Suprapubic skin (tissue), 4 donors: ENCODE measurements at places on chromosomes 1 and 21.

- no peak for DNase-seq
Observed at GRCh38 chr21:42223826-42224575, 5.1 kb downstream of the ABCG1 start.

DNA sequence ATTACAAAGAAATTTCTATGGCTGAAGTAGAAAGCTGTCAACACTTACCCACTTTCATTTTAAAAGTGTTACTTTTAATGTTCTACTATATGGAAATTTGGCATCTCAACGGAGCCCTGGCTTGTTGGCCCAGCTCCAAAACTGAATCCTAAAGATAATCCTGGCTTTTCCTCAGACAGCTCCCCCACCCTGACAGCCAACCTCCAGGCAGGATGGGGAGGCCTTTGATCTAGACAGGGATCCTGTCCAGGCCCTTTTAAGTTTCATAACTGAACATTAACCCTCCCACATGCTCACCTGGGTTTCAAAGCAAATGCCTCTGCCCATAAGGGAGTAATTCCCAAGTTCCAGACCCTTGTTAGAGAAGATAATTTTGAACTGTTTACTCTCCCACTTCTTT lies 99.3 kb upstream of the RALGPS2 start:
- DNase-seq = no peak

GRCh38 chr1:15153184-15153841 lies at the start of gene TMEM51:
Gene TMEM51 (plus strand): TSS chr1:15153747. CDS start chr1:15215088, 61,341 bp downstream.
- no peak for DNase-seq

- DNase-seq = peak; percentile 40
Observed at GRCh38 chr1:29960876-29961275, 724.6 kb downstream of the PTPRU start.

DNA sequence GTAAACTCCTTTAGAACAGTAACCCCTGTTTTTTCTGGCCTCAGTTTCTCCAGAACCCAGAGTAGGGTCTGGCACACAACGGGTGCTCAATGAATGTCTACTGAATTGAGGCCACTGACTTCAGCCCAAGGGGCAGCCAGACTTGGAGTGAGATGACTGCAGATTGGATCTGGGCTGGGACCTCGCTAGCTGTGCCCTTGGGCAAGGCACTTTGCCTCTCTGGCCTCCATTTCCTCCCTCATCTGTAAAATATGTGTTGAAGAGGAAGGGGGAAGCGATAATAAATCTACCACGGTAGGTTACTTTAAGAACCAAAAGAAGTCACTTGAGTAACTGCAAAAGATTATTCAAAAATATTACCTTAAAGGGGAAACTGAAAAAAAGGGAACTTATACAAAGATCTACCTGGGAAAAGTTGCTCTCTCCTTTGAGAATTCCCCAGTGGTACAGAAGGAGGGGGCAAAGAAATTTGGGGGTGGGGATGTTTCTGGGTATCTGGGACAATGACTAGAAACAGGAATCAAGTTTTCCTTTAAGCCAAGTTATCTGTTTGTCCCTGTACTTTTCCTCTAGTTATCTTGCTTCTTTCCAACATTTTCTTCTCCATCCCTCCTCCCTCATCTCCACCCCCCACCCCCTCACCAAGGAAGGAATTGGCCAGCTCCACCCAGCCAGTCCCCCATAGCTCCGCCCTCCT lies 394 bp upstream of the GRHL3 start:
- no peak for DNase-seq

GRCh38 chr1:181777812-181778211 lies 283.7 kb downstream of the ZNF648 start:
- no peak for DNase-seq

DNA sequence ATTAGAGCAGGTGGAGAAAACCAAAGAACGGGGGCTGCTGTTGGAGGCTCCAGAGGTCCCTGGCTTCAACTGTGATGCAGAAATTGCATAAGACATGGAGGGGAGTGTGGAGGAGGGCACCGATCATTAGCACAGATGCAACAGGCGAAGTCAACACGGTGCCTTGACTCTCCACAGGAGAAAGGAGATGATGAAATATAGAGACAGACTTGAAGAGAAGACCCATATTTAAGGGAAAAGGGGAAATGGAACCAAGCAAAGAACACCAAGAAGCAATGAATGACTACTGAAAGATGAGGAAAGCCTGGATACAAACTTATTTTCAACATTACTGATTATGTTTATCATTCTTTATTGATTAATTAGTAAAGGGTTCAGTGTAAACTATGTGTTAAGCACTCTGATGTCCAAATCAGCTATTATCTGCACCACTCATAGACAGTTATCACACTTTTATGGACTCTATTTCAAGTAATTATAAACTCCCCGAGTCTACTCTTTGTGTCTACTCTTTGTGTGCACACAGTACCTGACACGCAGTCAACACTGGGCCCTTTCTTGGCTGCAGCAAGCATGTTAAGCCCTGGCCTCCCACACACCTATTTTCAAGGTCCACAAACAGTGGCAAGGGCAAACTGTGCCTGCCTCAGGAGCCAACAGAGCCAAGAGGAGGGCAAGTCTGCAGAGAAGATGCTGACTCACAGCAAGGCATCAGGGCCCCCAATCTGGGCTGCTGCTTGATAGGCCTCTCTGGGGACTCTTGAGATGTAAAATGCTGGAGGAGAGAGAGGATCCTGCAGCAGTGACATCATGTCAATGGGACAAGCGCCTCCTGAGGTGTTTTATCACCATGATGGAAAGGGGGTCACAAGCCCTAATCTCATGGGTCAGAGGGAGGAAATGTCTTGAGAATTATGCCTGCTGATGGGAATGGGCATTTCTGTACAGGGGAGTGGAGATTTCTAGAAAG lies 17.6 kb downstream of the PCNX2 start:
- no peak for DNase-seq

DNA sequence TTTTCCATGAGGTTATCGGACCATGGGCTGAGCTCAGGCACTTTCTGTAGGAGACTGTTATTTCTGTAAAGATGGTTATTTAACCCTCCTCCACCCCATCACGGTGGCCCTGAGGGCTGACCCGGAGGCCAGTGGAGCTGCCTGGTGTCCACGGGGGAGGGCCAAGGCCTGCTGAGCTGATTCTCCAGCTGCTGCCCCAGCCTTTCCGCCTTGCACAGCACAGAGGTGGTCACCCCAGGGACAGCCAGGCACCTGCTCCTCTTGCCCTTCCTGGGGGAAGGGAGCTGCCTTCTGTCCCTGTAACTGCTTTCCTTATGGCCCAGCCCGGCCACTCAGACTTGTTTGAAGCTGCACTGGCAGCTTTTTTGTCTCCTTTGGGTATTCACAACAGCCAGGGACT lies 2.6 kb upstream of the CCDC28B start:
- no peak for DNase-seq

- DNase-seq = no peak
Observed at GRCh38 chr1:91707114-91707889, 178.6 kb downstream of the TGFBR3 start.

- no peak for DNase-seq
Observed at GRCh38 chr1:208909011-208909984, 665.1 kb upstream of the PLXNA2 start.

- no peak for DNase-seq
Observed at GRCh38 chr1:117501281-117501680, 104.6 kb upstream of the TENT5C start.

DNA sequence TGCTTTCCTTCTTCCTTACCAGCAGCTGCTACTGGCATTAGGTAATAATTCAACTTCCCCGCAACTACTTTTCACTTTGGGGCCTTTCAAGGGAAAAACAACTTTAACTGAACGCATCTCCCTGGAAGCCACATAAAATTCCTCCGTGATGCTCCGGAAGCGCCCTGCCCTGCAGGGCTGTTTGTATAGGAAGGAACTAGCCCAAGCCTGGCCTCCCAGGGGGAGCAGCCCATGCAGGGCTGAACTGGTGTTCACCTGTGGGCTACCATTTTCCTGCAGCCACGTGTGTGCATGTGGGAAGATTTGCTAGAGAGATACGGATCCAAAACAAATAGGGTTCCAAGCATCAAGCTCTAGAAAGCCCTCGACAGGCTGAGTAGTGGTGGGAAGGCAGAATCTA lies 14.4 kb downstream of the CLDN14 start:
- DNase-seq = no peak
